Uterine smooth muscle cell (primary cell): ENCODE measurements at places on chromosomes 3 and 15. TPM values are rescaled to one million over a fixed set of nuclear protein-coding genes. Genes with fewer than 3 reads are reported as not detected.

Gene ADPRH
- 4.5 and 8.1 TPM in 2 replicates for total RNA-seq

Gene LCTL
- 0.33 and 0.75 TPM in 2 replicates for total RNA-seq

Gene REC114
- total RNA-seq, result not detected in 2 replicates

Gene PHC3
- 30.1 and 30.4 TPM in 2 replicates for total RNA-seq

Gene MUSTN1
- 0.50 TPM in 1 of 2 replicates, not detected in the other for total RNA-seq

Gene COLQ
- total RNA-seq, result 0.66 and 0.75 TPM in 2 replicates

Gene CISH
- total RNA-seq, result 0.44 and 0.62 TPM in 2 replicates

Gene PEX5L
- total RNA-seq, result 3.7 and 9.3 TPM in 2 replicates

Gene IL17RE
- 0.62 and 2.0 TPM in 2 replicates for total RNA-seq

Gene SAMMSON
- 0.11 and 0.25 TPM in 2 replicates for total RNA-seq

Gene HEG1
- total RNA-seq, result 32.6 and 55.2 TPM in 2 replicates

Gene VWA5B2
- total RNA-seq, result not detected in 2 replicates

Gene GOLGA8G
- total RNA-seq, result not detected in 2 replicates

Gene GREM1
- total RNA-seq, result 94.3 and 684 TPM in 2 replicates

Gene AHSG
- not detected in 2 replicates for total RNA-seq

Gene ADAMTS7
- total RNA-seq, result 1.2 and 2.2 TPM in 2 replicates

Gene TM4SF18
- total RNA-seq, result 0.22 and 0.37 TPM in 2 replicates

Gene GCSAM
- total RNA-seq, result not detected in 2 replicates

Gene SLC24A5
- total RNA-seq, result not detected in 2 replicates
